ENCODE measurements at places on chromosomes 4 and X.

- no peak for DNase-seq
Measured at GRCh38 chr4:151960449-151961230, 199.8 kb upstream of the GATB start.

GRCh38 chr4:126957987-126958386, 674.8 kb upstream of the INTU start:
- DNase-seq, result no peak

DNA sequence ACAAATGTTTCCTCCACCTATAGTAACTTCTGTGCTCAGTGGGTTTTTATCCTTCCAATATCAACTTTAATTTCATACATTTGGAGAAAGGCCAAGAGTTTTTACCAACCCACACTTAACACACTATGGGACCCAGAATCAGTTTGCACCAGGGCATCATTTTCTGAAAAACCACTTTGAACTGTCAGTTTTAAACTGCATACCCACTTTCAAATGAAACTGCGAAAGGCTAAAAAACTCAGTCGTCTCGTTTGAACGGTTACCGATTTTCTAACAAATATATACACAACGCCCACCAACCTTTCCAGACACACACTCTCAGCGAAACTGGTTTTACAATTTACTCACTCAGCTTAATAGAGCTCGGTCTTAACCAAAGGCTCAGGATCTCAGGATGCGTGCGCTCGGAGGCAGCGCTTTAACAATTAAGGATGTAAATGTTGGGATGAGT, 376 bp downstream of the ABCG2 start:
- DNase-seq, result no peak

DNA sequence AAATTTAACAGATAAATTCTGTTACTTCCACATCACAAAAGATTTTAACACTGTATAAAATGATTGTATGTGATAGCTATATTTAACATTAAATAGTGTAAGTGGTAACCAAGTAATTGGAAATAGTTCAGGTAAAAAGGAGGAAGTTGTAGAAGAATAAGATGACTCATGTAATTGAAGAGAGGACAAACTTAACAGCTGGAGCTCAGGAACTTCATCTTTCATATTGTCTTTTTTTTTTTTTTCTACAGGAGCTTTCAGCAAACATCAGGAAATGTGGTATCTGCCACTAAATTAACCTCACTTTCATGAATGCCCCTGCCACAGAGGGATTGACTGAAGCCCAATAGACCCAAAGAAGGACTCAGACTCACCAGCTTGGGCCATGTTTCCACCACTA, 188.4 kb upstream of the VEGFC start:
- no peak for DNase-seq

DNA sequence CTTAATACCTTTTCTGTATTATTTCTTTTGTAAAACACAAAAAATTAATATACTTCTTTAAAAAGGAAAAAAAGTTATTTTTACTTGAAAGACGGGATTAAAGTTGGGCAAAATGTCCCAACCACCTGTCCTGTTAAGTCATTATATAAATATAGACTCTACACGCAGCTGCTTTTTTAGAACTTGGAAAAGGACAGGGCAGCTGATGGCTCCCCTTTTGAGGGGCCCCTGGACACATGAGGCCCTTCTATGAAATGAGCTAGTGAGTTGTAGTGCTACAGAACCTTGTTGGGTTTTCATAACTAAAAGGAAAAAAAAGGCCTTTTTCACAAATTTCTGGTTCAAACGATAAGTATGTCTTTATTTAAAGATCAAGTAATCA, 600 bp upstream of the BEX2 start:
- DNase-seq, result no peak

- no peak for DNase-seq
Measured at GRCh38 chr4:87304745-87305432, 17.8 kb downstream of the HSD17B13 start.

DNA sequence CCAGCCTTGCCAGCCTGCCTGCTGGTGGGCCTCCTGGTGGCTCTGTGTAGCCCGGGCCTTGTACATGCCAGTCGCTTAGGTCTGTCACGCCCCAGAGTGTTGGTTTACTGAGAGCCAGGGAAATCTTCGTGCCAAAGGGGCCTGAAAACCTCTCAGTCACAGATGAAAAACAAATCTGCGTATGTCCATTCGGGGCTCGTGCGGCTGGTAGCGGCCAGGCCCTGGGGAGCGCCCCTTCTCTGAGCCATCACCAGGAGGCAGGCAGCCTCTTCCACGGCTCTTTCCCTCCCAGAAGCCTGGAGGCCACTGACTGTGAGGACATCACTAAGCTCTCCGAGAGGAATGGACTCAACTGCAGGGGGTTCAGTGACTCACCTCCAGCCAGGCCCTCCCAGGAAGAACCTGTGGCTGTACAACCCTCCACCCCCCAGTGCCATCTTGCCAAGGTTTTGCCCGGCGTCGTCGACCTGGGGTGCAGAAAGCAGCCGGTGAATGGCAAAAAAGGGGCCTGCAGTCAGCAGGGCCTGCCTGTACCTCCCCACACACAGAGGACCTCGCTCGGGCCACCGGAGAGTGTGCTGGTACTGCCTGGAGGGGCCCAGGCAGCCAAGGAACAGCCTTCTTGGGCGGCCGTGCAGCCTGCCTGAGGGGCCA, 162.2 kb downstream of the BCOR start:
- no peak for DNase-seq

- DNase-seq, result no peak
Measured at GRCh38 chr4:139666735-139667281, 1.2 kb downstream of the MGST2 start.

DNA sequence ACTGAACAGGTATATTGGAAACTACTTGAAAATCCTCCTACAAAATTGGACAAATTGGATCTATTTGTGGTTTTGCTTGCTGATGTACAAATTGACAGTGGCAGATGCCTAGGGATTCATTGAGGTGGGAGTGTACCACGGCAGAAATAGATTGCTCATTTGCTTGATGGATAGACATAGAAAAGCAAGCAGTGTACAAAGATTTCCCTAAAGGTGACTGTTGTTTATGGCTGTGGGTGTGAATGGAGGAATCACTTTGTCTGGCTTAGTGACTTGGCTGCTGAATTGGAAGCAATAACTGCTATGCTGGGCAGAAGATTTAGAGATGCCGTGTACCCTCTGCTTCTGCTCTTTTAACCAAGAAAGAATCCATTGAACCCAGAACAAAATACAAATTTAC, 191.0 kb upstream of the GRID2 start:
- DNase-seq, result no peak

GRCh38 chr4:152696764-152697261, 17.0 kb upstream of the TMEM154 start:
- no peak for DNase-seq

GRCh38 chr4:5719350-5720055, 8.5 kb downstream of the EVC start:
- no peak for DNase-seq

GRCh38 chrX:14825851-14826250, 47.0 kb downstream of the FANCB start:
- no peak for DNase-seq

GRCh38 chr4:38902695-38903094, 35.1 kb downstream of the FAM114A1 start:
- DNase-seq, result no peak

Data from stimulated activated CD4-positive, alpha-beta T cell treated with anti-CD3 and anti-CD28 coated beads, TNF-alpha, amount 100 ng/mL, for 1 hour (primary cell).